Renal pelvis (tissue), 12 donors: ENCODE measurements at places on chromosomes 16 and 17.

DNA sequence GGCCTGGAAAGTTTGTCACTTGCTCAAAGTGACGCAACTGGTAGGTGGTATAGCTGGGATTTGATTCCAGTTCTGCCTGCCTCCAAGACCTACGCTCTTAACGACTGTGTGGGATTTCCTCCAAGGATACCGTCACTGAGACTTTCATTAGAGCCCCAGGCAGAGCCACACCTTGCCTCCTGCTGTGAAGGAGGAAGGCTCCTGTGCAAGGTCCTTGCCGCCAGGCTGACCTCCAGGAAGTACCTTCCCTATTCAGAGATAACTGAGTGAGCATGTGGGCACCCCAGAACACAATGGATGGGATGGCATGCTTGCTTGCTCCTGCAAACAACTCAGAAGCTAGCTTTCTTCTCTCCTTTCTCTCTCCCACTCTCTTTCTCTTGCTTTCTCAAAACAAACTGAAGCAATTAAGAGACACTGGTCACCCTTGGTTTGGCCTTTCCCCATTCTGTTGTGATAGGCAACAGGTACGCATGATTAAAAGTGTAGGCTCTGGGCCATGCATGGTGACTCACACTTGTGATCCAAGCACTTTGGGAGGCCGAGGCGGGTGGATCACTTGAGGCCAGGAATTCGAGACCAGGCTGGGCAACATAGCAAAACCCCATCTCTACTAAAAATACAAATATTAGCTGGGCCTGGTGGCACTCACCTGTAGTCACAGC, 30.7 kb downstream of the CACNG3 start:
- no peak for DNase-seq

- no peak for DNase-seq
Measured at GRCh38 chr17:33521784-33522183, 228.7 kb upstream of the ASIC2 start.

GRCh38 chr16:80189476-80190175, 351.2 kb upstream of the DYNLRB2 start:
- peak; percentile 12 for DNase-seq

DNA sequence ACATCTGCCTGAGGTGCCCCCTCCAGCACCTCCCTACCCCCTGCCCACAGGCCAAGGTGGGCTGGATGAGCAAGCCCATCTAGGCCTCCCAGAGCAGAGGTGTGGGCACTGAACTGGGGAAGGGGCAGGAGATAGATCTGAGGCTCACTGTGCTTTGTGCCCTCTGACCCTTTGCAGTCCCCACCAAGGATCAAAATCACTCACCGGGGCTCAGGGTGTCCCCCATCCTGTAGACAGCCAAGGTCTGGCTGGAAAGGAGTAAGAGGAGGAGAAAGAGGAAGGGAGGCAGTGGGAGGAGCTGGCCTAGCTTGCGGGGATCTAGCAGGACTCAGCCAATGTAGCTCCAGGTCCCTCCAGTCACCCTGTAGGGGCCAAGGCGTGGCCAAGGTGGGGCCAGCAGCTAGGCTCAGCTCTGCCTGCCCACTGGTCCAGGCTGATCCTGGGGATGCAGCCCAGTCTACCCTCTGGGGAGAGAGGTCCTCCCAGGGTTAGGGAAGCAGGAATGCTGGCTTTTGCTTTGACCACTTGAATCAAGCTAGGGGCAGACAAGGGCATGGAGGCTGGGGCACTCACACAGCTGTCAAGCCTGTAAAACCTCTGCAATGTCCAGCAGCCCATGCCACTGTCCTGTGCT, 1.8 kb downstream of the SLC12A4 start:
- DNase-seq: no peak

DNA sequence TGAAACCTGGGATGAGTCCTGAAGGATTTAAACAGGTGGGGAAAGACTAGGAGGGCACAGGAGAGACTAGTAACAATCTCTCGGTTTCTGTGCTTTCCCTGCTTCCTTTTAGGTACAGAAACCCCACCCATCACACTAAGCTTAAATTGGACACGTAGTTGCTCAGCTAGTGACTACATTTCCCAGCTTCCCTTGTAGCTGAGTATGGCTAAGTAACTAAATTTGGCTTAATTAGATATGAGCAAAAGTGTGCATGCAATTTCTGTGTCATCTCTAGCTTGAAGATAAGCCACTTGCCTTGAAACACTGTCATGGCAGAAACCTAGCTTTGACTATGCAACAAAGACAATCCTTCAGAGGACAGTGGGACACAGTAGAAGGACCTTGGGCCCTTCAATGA, 36.5 kb downstream of the CACNG1 start:
- DNase-seq: no peak

DNA sequence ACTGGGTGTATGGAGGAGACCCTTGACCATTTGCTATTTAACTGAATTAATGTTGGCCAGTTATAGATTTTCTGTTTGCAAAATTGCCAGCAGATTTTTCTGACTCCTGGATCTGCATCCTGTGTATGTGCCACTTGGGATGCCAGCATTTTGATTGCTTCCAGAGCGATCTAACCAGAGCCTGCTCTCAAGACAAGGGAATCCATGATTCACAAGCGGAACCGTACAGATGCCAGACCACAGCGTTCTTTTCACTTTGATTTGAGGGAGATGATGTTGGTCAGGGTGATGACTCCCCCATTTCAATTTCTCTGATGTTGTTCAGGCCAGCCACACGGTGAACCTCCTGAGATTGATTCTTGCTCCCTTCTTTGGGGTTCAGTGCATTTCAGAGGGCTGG, 228.7 kb downstream of the CDH13 start:
- no peak for DNase-seq

GRCh38 chr16:55949518-55949917, 74.3 kb upstream of the CES5A start:
- DNase-seq: no peak

DNA sequence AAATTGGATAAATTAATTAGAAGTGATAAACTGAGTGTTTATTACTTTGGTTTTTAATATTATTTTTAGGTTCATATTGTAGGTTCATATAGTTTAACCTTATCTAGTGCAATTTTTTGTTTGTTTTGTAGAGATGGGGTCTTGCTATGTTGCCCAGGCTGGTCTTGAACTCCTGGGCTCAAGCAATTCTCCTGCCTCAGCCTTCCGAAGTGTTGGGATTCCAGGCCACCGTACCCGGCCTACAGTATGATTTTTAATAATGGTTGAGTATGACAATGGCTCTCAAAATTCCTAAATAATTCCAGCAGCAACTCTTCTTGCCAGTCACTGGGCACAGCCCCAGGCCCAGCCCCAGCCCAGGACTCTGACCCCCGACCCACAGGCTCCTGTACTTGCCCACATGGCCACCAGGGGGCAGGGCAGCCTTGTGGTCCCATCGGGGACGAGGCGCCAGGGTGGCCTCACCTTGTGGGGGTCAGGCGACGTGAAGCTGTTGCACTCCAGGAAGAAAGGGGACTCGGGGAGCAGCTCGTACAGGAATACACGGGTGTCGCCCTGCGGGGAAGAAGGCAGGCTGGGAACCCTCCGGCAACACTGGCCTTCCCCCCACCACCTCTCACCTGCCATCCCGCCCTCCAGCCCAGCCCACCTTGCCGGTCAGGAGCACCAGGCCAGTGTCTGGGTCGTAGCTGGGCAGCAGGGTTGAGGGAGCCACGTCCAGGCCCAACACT, 7.9 kb upstream of the PAM16 start:
- DNase-seq: no peak

DNA sequence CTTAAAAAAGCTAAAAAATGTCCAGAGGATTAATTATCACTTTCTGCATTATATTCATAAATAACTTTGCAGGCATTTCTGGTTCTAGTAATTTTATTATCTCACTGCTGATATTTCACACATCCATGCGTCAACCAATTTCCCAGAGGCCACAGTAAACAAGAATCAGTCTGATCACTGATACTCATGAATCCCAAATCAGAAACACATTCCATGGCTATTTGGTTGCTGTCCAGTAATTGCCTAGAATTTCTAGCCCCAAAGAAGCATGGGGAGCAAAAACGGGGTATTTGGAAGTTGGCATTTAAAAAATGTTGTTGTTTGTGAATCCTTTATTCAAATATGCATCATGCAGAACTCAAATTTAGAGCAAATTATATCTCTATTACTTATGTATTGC, 244.8 kb downstream of the CDH8 start:
- DNase-seq: no peak

- DNase-seq: no peak
Measured at GRCh38 chr17:79793924-79794304, 3.0 kb downstream of the CBX8 start.

GRCh38 chr17:37219876-37220606, 155.7 kb upstream of the C17orf78 start:
- no peak for DNase-seq

GRCh38 chr17:28750178-28751047, 6.6 kb downstream of the TRAF4 start:
- peak; percentile 92 for DNase-seq
